SW 1271 (cell line): ENCODE measurements at places on chromosomes 6 and 20.

DNA sequence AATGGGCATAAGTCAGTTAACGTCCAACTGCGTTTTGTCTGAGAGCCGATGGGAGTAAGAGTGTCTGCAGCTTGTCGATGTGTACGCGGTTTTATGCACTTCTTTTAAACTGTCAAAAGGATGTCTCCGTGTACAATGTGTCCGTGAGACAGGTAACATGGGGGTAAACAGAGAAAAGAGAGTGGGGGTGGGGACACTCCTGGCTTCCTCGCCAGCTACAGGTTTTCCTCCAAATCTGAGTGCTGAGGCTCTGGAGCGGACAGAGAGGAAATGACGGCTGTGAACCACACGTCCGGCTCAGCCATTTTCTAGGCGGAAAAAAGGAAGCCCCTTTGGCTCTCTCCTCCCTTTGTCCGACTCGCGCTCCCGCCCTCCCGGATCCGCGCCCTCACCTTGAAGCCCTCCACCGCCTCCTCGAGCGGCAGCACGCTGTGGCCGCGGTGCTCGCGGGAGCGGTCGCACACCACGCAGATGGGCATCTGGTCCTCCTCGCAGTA is 916 bp downstream of the TRIM27 start:
- DNase-seq, result peak; percentile 43

GRCh38 chr6:130610303-130610702 is 216.9 kb upstream of the SMLR1 start:
- DNase-seq, result no peak

DNA sequence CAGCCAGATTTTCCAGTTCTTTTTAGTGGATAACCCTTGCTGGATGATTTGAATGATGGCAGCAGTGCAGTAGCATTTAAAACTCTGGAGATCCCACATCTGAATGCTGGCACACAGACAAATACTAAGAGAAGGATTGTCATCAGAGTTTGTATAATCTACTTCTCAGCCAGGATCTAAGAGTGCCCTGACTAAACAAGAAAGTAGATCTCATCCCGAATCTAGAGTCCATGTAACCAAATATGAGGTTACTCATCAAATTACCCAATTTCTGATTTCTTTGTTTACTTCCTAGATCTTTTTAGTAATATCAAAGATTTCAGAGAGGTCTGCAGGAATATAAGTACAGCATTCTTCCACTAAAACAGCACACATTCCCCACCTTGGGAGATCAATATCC is 7.8 kb downstream of the TMC2 start:
- DNase-seq, result no peak

GRCh38 chr20:41482647-41483552 is 116.3 kb upstream of the EMILIN3 start:
- peak; percentile 44 for DNase-seq

GRCh38 chr6:163530406-163530805 is 115.9 kb downstream of the QKI start:
- no peak for DNase-seq

DNA sequence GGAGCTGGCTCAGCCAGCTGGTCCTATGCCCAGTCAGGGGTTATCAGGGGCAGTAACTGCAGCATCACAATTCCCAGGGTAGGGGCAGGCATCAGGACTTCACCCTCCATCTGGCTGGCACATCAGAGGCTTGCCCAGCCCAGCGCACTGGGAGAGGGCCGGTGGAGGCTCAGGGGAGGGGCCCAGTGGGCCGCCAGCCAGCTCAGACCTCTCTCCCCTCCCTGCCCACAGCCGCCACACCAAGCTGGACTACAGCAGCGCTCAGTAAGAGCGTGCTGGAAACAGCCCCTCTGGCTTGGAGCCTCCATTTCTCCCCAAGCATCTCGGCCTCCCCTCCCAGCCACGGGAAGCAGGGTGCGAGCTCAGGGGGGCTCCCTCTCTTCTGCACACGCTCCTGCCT is 22.0 kb downstream of the ADA start:
- DNase-seq, result no peak

GRCh38 chr6:14286144-14286543 is 168.6 kb downstream of the CD83 start:
- DNase-seq, result no peak

DNA sequence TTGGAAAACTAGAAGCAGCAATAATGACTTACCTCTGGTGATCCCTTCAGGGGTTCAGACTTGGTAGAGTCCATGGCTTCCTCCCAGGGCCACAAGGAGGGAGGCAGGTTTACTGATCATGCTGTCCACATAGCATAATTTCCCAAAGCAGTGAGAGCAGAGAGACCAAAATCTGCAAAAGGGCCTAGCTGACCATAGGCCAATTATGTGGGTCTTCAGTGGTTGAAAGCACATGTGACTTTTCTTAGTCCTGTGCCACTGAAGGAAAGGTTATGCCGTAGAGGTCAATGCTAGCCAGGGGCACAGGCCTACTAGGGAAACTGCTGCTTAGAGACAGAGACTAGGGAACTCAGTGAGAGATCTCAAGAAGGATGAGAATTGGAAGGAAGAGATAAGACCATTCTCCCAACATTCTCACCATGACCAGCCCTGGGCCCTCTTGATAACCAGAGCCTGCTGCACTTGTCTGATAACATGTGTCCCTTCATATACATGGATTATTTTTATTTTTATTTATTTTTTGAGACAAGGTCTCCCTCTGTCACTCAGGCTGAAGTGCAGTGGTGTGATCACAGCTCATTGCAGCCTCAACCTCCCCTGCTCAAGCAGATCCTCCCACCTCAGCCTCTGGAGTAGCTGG is 2.0 kb upstream of the GTPBP2 start:
- DNase-seq, result no peak

DNA sequence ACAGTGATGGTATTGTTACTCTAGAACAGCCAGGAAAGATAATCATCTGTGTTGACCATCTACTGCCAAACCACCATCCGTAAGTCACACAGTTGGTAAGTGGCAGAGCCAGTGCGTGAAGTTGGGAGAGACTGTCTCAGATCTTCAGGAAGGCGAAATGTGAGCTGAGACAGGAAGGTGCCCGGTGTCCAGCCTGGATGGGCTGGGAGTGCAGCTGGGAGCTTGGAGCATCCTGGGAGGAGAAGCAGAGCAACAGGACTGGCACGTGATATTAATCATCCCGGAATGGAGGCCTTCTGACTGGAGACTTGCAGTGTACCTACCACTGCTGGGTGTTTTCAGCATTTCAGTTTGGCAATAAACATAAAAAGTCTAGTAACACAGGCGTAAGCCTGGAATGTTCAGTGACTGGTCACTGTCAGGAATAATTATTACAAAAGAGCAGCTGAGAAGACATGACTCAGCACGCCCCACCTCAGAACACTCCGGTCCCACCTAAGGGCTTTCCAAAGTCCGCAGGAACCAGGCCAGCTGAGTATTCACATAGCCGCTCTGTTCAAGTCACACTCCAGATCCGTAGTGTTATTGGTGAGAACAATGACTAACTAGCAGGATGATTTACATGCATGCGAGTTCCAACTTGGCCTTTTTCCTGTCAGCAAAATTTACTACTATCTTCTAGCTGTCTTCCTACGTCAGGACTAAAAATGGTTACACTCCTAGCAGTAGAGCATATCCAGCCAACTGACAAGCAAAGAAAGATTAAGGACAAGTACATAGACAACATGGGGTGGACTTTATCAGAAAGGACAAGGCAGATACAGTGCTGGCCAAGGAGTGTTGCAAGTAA is 45.1 kb upstream of the PNRC1 start:
- peak; percentile 81 for DNase-seq

GRCh38 chr20:33724439-33725094 is 4.5 kb upstream of the PXMP4 start:
- DNase-seq, result no peak

- no peak for DNase-seq
Observed at GRCh38 chr20:44447827-44448419, 27.8 kb upstream of the TTPAL start.

GRCh38 chr20:9137001-9137400 is 68.1 kb downstream of the PLCB4 start:
- DNase-seq, result no peak

DNA sequence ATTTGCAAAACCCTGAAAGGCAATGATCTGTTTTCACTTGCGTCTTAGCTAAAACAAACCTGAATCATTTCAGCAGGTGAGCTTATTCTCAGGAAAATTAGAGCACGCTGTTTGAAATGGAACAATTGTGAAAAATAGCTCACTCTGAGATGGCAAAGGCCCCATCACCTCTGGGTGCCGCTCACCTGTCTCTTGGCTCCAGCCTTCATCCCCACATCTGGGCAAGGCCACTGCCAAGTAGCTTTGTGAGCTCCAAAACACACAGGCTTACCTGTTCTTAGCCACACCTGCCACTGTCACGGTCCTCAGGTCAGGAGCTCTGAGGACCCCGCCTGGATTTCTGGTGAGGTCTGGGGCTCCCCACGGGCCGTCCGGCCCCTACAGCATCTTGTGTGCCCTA is 66.7 kb downstream of the SMOC2 start:
- DNase-seq, result no peak

DNA sequence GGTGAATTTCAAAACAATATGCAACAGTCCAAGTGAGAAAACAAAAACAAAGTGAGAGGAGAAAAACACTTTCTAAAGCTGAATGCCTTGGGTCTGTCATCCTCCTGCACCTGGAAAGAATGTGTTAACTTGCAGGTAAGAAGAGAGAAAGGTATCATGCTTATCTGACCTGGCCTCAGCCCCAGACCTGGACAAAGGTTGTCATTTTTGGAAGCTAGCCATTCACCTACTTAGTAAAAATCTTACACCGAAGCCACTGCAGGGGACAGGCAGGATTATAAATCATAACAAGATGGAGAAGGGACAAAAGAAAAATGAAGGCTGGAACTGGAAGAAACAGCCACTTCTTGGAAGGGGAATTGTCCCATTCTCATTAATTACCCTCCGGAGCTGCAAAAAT is 69.4 kb downstream of the GFOD1 start:
- no peak for DNase-seq

DNA sequence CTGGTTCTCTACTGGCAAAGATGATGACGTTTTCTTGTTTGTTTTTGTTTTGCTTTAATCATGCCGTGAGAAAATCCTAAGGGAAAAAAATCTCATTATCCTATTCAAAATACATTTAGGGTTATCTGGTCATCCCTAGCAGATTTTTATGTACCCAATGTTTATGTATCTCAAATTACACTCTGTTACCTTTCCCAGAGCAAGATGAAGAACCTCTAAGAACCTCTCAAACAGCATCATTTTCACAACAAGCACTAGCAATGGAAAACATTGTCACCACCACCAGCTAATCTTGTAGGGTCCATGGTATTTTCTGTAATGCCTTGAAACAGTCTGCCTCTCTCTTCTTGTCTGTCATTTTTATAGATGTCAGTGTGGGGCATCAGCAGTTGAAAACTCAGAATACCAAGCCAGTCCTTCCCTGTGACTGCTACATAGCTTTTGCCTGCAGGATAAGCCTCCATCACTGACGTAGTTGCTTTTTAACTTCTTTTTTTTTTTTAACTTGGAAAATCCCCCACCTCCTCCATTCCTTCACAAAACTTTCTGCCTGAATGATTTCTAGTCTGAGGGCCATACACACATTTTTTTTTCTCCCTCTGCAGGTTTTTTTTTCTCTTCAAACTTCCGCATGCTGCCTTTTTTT is 2.4 kb upstream of the SNAP25 start:
- DNase-seq, result no peak

- no peak for DNase-seq
Observed at GRCh38 chr6:123117145-123117908, 121.3 kb downstream of the CLVS2 start.

GRCh38 chr6:144477396-144477795 is 192.3 kb downstream of the UTRN start:
- DNase-seq, result no peak

DNA sequence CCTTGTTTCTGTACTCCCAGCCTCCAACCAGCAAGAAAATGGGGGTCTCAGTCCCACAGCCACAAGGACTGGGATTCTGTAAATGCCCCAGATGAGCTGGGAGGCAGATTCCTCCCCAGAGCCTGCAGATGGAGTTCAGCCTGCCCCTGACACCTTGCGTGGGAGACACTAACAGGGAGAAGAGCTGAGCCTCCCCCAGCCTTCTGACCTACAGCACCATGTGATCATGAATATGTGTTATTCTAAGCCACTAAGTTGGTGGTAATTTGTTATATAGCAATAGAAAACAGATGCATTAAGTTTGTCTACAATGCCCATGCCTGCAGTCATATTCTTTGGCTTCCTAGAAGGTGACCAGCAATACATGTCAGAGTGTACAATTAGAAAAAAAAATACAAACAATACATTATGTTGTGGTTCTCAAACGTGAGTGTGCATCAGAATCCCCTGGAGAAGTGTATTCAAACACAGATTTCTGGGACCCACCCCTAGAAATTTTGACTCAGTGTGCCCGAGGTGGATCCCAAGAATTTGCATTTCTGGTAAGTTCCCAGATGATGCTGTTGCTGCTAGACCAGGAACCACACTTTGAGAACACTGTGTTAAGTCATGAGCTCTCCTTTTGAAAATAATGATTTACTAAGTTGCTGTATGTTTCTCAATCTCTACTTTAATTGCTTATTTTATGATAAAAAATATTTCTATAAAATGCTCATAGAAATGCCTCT is 39.9 kb downstream of the SLC22A3 start:
- no peak for DNase-seq

GRCh38 chr6:9581155-9581554 is 833.7 kb downstream of the TFAP2A start:
- DNase-seq, result no peak

DNA sequence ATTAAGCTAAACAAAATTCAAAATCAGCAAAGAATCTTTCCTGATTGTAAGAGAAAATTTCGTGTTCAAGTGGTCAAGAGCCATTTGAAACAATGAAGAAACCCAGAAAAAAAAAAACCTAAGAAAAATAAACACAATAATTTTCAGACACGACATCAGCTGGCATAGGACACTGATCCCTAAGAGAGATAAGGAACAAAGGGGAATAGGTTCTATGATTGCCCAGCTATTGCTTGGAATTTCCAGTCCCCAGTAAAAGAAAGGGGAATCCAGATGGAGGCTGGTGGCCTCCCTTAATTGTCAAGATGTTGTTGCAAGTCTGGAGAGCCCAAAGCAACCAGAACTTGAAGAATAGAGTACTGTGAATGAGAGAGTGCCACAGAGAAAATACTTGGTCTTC is 48.5 kb downstream of the COL12A1 start:
- no peak for DNase-seq

DNA sequence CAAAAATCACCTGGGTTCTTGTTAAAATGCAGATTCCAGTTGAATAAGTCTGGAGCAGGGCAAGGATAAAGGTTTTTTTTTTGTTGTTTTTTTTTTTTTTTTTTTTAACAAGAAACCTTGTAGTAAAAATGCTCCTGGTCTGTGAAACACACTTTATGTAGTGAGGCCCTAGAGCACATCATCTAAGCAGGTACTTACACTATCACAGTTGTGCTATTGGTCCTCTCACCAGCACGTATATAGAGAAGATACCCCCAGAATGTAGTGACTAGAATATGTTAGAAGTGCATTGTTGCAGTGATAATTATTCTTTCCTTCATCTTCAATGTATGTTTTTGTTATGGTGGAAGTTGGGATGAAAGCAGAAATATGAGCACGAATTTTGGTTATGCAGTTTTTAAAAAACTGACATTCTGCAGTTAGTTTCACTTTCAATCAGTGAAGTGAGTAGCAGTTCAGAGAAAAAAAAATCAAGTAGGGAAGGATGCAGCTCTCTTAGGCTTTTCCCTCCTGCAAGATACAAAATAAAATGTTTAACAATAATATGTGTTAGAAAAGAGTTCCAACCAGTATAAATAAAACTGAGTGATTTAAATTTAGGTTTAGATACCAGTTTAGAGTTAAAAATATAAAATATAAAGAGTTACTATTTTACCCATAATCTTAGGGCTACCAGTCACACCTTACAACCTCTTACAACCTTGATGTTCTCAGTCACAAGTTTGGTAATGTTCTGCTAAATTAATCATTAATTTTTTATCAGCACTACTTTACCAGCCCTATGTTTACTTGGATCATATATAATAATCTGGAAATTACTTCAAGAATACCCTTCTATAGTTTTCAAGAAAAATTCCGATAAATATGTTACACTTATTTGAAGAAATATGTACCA is 9.2 kb upstream of the DEFB113 start:
- no peak for DNase-seq
